Esophagus muscularis mucosa (tissue), 4 donors: ENCODE measurements at places on chromosomes 2 and 18. TPM values are rescaled to one million over a fixed set of nuclear protein-coding genes. Genes with fewer than 3 reads are reported as not detected.

The CRACDL gene
- 4.7 TPM for total RNA-seq

The CXCR4 gene
- 5.9 TPM for total RNA-seq

GRCh38 chr2:113212245-113213060, 38.7 kb downstream of the PSD4 start:
- DNase-seq = no peak

DNA sequence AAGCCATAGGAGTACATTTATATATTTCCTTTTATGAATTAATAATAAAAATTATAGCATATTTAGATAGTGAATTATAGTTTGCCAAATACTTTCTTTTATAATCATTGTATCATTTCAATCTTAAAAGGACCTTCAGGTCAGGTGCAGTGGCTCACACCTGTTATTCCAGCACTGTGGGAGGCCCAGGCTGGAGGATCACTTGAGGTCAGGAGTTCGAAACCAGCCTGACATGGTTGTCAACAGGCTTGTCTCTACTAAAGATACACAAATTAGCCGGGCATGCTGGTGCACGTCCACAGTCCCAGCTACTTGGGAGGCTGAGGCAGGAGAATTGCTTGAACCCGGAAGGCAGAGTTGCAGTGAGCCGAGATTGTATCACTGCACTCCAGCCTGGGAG, 19.7 kb downstream of the APOB start:
- DNase-seq = no peak

DNA sequence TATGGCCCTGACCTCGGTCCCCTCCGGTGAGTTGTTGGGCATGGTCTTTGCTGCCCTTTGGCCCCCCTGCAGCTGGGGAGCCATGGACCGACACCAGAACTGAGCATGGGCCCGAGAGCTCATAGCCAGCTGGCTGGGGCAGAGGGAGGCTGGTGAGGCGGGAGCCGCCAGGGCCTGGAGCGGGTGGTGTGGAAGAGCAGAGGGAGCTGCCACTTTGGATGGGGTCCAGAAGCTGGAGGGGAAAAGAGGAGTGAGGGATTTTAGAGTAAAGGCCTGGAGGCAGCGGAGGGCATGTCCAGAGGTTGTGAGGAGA, 16.5 kb upstream of the CNNM3 start:
- no peak for DNase-seq

- no peak for DNase-seq
These were observed 46.8 kb downstream of the EMX1 start for GRCh38 chr2:72964146-72964525.
